ENCODE measurements at places on chromosomes 12 and 14.

DNA sequence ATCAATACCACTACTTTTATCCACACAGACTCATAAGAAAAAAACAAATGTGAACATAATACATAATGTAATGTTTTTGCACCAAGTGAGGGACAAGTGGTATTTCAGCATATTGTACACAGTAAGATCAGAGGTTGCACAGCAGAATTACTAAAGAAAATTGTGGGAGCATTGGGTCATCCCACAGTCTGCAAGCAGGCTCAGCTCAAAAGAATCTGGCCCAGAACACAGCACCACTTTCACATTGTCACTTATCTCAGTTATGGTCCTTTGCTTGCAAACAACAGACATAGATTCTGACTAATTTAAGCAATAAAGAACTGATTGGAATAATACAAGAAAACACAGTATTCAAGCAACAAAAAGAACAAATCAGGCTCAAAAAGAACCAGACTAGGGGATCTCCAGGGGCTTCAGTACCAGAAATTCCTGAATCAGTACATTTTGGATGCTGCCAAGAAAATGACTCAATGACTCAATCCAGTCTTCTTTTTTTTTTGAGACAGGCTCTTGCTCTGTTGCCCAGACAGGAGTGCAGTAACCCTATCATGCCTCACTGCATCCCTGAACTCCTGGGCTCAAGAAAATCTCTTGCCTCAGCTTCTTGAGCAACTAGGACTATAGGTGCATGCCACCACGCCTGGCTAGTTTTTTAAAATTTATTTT is 42.9 kb upstream of the EEA1 start:
- DNase-seq = no peak

- DNase-seq = no peak
Measured at GRCh38 chr14:104293231-104293841, 154.9 kb downstream of the KIF26A start.

DNA sequence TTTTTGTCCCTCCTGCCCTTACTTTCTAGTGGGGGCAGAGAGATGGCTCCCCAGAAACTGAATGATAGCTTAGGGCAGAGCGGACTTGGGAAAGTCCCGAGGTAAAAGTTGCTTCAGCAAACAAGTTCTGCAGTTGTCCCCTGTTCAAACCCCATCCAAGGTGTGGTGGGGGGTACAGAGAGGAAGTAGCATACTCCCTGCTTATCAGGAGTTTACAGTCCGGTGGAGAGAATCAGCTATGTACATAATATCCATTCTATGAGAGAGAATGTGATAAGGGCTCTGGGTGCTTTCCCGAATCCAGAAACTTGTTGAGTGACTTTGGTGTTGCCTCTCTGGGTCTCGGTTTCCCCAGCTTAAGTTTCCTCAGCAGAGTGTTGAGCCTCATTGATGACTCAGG is 40.4 kb upstream of the VRK1 start:
- no peak for DNase-seq

DNA sequence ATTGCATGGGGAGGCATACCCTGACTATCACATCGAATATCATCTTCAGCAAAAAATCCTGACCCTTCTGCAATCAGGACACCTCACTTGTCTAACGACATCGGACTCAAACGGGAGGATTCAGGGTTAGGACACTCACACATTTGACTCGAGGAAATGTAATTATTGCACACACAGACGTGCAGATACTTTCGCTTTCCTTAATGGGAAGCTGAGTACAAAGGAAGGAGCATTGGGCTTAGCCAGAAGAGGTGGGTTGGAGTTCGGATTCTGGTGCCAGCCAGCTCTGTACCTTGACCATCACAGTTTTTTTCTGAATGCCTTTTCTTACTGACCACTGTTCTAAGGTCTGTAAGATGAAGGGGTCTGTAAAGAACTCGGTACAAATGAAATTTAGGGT is 260.4 kb downstream of the GALC start:
- DNase-seq = no peak

DNA sequence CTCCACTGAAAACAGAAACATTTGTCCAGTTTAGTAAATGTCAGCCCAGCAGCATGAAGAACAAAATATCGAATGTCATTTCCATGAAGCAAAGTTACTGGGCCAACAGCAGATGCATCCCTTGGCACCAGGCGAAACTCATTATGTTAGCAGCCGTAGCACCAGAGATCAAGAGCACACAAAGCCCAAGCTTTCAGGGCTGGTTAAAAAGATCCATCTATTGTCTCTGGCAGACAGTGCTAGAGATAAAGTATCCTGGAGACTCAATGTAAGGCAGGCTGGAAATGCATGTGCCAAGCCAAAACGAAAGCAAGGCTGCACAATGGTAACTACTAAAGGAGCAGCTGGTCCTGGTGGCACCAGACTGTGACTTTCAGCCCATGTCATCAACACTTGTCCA is 120.3 kb upstream of the PLEKHG7 start:
- no peak for DNase-seq

- DNase-seq = no peak
Measured at GRCh38 chr14:86712176-86712575, 1182.2 kb downstream of the FLRT2 start.

DNA sequence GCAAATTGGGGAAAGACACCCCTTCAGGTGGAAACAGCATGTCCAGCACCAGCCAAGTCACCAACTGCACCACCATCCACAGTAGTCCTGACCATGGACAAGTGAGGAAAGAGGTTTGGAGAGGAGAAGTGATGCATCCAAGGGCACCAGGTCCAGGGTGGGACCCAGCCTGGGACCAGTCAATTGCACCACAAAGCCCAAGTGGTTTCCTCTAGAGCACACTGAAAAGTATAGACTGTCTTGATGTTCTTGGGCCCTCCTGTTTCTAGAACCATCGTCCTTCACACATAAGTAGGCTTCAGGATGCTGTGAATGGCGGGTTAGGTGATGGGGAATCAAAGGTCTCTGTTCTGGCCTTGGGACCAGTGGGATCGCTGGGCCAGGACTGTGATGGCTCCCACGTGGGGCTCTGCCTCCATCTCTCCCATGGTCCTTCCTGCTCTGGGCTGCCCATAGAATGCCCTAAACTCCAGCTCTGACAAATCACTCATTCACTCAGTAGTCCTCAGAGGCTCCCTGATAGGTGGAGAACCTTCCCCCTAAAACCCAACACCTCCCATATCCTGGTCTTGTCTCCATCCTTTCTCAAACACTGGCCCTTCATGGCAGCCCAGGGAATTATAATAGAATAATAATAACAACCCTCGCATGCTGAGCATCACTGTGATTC is 9.2 kb downstream of the KRT79 start:
- no peak for DNase-seq

GRCh38 chr14:32366256-32366879 is 37.3 kb downstream of the AKAP6 start:
- DNase-seq = no peak

DNA sequence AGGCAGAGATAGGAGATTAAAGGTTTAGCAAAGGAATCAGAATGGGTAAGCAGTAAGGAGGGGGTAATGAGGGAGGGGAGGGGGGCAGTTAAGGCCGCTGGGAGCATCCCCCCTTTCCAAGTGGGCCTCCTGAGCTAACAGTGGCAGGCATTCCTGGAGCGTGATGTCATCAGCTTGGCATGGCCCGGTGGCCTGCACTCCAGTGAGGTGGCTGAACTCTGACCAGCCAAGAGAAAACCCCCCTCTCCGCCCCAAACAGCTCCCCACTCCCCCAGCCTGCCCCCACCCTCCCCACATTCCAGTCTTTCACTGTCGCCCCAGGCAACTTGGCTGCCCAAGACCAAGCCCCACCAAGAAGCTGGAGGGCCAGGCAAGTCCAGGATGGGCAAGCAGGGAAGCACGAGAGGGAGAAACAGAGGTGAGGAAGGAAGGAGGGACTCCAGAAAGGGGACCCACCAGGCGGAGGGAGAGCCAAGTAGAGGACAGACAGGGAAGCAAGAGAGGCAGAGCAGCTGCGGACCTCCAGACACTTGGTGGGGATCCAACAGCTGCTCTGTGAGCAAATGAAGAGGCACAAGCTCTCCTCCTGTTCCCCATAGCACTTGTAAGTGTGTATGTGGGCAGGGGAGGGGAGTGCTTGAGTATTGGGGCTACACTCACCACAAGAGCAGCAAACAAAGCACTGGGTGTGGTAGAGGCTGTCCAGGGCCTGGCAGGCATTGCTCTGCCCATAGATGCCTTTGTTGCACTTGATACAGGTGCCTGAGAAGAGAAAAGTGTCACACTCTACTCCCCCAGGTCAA is 4.5 kb downstream of the AJUBA start:
- DNase-seq = no peak

GRCh38 chr12:94208622-94208966 is 60.2 kb downstream of the PLXNC1 start:
- peak; percentile 6 for DNase-seq

DNA sequence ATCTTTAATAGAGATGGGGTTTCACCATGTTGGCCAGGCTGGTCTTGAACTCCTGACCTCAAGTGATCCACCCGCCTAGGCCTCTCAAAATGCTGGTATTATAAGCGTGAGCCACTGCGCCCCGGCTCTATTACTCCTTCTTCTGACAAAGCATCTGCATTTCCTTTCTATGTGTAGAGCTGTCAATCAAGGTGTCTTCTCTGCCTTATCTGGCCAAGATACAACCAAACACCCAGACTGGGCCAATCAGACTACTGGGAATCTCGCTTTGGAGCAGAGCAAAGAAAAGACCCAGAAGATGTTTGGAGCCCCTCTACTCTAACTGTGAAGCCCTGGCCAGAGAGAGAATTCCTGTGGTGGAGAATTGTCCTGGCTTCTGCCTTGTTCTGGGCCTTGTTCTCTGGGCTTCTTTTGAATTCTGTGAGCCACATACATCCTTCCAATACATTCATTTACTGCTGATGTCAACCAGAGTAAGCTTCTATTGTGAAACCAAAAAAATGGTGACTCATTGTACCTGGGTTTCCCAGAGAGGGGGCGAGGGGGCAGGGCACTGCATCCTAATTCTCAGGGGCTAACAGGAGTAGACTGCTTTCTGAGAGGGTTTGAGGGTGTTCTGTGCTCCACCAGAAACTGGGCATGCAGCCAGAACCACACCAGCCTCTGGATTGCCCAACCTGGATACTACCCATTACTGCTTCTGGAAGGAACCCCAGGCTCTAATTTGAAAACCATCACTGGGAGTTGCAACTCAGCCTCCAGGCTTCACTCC is 18.8 kb upstream of the FLVCR2 start:
- DNase-seq = no peak

- no peak for DNase-seq
Measured at GRCh38 chr14:98198385-98198784, 1073.6 kb downstream of the BCL11B start.

GRCh38 chr12:86122846-86123468 is 133.2 kb downstream of the MGAT4C start:
- no peak for DNase-seq

DNA sequence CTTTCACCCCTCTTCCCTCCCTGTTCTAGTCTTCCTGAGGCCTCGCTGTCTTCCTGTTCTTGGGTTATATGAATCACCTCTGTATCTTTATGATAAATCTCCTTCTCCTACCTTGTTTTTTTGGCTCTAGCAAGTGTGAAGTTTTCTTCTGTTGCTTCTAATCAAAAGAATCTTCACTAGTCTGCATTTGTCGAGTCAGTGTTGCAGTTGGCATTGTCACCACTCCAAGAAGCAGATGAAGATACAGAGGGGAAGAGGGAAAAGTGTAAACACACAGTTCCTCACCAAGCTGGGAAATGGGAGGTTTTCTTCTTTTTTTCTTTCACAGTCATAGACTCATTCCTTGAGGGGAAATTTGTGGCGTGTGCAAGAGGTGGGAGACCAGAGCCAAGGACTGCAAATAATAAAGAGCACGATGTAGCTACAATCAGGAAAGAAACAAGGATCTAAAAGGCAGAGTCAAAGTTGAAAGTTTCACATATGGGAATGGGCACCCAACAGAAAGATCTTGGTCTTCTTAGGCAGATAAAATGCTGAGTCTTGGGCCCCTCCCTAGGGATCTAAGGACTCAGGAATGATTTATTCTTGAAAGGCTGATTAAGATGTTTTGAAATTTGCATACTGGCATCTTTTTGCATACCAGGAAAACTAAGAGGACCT is 22.2 kb upstream of the PRICKLE1 start:
- no peak for DNase-seq

GRCh38 chr14:32472076-32472475 is 143.0 kb downstream of the AKAP6 start:
- DNase-seq = no peak

- no peak for DNase-seq
Measured at GRCh38 chr14:77529213-77529612, 30.6 kb upstream of the ISM2 start.

DNA sequence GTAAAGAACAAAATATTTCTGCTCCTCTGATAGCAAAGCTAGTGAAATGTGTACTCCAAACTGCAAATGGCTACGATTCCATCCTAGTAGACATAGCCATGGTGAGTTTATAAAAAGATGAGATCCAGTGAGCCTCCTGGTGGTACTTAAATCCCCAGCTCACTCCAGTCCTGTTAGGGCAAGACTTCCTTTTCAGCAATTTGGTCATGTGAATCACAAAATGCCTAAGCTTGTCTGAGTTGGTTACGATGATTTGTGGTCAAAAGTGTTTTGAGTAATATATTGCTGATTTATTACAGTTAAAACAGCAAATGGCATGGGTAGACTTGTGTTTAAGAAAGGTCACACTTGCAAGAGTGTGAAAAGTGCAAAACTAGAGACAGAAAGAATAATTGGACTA is 102.7 kb upstream of the NAV3 start:
- DNase-seq = no peak
